ENCODE measurements at places on chromosomes 2 and 18. TPM values are rescaled to one million over a fixed set of nuclear protein-coding genes. Genes with fewer than 3 reads are reported as not detected.

DNA sequence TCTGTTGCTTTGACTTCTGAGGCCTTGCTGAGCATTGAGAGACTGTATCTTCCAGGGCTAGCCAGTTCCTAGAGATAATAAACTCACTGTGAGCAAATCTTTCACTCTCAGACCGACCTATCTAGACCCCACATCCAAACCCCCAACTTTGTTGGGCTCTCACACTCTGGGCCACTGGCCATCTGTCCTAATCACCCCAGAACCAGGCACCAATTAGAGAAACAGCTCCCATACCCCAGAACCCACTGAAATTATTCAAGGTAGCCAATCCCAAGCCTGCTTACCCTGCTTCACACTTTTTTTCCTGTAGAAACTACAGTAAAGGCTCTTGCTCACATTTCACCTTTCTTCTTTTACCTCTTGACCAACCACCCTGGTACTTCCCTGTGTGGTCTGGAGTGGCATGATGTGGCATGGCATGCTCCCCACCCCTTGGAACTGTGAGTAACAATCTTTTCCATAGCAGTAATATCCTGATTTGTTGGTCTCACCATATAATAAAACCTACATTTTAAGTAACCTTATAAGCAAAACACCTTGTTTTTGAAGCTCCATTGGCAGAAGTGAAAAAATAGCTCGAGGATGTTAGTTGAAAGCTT lies 55.2 kb downstream of the ANKRD12 start:
- DNase-seq = no peak

DNA sequence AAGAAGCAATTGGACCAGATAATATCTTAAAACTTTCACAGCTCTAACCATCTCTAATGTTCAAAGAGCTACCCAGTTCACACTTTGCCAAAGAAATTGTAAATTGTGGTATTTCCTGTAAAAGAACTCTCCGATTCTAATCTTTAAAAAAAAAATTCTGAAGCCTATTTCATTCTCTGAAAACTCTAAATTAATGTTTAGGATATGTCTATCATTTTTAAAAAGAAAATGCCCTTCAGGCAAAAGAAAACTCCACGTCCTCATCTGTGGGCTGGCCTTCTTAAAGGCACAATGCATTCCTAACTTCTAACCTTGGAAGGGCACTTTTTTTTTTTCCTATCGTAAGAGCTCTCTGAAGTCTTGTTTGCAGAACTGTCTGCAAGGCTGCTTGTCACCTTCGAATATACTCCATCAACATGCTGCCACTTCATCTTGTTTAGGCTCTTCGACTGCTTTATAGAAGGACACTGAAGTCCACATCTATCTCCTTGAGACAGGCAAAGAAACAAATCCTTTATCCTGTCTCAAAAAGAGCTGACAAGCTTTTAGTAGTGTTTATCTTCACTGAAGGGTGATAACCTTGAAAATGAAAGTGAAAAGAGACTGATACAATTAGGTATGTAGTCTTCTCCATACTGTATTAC lies 124.3 kb upstream of the SLC39A10 start:
- no peak for DNase-seq

- DNase-seq = peak; percentile 2
These were observed 1.2 kb downstream of the ZFP36L2 start for GRCh38 chr2:43225093-43225787.

GRCh38 chr18:3015204-3015592 lies 2.3 kb upstream of the LPIN2 start:
- no peak for DNase-seq

- no peak for DNase-seq
These were observed 289.9 kb upstream of the RBMS1 start for GRCh38 chr2:160783474-160783873.

GRCh38 chr2:167844714-167845530 lies 402.5 kb downstream of the STK39 start:
- DNase-seq = no peak

- DNase-seq = no peak
These were observed 600.9 kb downstream of the PLCL1 start for GRCh38 chr2:198405311-198405710.

DNA sequence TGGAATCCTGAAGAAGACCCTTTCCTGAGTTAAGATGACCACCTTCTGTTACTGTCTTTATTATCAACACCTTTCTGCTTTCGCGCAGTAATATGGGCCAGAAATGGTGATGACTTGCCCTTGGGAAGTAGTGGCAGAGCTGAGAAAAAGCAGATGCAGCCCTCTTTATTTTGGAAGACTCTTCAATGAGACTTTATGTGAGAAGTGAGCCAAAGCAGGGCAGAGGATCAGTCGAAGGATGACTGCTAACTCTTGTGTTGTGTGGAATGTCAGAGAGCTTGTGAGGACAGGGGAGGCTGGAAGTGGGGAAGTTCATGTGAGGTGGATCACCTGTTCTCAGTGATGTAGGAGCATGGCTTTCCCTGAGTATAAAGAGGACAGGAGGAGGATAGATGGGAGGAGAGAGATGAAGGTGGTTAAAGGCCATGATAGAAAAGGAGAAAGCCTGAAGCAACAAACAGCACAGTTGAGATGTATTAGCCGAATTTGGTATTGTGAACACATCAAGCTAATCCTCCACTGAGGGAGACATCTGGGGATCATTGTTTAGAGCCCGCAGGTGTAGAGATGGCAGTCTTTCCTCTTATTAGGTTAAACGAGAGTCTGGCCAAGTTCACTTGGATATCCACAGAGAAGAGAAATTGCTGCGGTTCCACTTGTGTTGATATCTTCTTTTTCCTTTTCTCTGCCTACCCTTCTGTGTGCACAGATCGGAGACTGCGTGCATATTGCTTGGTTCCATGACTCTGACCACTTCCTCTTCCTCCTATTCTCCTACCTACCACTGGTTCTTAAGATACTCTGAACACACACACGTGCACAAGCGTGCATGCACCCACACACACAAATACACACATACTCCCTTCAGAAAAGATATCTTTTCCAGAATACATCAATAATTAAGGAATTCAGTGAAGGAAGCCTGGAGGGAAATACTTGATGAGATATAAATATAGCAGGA lies 67.4 kb downstream of the SLC9A2 start:
- DNase-seq = no peak

- no peak for DNase-seq
These were observed 152.9 kb downstream of the LPIN1 start for GRCh38 chr2:11899264-11899818.

DNA sequence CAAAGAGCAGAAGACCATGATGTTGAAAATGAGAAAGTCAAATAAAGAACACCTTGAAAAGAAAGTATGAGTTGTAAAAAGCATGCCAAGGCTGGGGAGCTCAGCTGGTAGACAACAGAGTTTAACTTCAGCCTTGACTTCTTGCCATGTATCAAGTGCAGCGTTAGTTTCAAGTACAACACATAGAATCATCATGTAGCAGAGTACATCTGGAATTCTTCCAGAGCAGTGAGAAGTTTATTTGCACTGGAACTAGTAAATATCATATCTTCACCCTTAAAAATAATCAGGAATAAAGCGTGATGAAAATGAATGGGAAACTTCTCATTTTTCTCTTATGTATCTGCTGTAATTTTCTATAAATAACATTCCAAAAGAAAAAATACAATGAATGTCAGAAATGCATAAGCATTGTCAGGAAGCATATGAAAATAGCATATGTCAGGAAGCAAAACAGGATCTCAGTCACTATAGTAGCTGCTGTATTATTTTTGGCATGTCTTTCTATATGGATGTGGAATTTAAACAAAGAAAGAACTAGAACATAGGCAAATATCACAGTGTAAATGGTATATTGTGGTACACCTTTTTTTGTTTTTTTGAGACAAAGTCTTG lies 10.1 kb upstream of the SULT1C4 start:
- no peak for DNase-seq

DNA sequence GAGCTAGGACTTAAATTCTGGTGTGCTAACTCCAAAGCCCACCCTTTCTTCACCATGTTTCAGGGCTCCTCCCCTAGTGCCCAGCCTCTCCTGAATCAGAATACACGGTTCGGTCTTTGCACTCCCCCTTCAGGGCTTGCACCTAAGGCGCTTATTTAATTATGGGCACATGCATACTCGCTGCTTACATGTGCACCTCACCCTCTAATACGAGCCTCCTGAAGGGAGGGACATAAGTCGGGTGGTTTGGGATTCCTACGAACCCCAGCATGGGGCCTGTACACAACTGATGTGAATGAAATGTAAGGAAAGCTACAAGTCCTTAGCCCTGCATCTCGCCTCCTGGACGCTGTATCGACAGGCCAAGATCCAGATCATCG lies 435 bp downstream of the IFT172 start:
- no peak for DNase-seq

DNA sequence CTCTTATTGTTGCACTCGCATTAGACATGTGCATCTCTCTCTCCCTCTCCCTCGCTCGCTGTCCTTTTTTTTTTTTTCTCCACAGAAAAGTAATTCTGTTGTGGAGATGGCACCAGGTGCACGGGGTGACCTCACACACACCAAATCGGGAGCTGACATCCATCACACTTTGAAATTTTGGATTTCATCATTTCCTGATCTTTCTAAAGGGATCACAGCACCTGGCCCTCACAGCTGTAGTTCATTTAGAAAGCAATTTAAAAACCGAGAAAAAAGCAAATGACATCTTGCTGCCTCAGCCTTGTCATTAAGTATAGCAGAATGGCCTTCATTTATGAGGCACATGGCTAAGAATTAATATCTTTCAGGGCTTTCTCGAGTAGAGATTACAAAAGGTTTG lies 717.2 kb downstream of the RNF144A start:
- no peak for DNase-seq

DNA sequence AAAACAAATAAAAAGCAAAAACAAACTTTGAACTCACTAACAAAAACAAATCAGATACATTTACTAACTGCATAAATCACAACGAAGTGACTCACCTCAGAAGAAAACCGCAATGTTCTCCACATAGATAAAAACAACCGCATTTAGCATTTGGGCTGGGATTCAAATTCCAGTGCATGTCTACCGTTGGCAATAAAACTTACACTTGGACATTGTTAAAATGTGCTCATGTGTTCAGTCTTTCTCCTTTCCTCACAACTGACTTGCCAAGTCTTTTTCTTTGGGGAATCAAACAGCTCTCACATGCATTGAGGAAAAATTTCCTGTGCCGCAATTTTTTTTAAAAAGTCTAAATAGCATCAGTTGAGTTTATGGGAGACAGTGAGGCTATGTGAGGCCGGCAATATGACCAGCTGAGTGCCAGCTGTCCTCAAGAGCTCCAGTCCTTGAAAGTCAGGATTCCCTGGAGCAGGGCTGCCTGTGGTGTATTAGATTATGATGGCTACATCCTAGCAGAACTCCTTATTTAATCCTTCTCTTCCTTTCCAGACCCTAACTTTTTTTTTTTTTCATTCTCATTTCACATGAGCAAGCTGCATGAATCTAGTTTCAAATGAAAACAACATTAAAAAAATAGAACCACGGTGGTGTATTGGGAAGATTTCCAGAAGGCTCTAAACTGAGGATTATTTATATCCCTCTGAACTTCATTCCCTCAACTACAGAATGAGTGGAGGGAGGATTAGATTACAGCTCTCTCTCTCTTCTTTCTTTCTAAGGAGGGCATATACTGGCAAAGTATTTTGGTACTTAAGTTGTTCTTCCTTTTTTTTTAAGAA lies 70.2 kb upstream of the MEIS1 start:
- no peak for DNase-seq

GRCh38 chr18:3111523-3112240 lies 98.7 kb upstream of the LPIN2 start:
- no peak for DNase-seq

DNA sequence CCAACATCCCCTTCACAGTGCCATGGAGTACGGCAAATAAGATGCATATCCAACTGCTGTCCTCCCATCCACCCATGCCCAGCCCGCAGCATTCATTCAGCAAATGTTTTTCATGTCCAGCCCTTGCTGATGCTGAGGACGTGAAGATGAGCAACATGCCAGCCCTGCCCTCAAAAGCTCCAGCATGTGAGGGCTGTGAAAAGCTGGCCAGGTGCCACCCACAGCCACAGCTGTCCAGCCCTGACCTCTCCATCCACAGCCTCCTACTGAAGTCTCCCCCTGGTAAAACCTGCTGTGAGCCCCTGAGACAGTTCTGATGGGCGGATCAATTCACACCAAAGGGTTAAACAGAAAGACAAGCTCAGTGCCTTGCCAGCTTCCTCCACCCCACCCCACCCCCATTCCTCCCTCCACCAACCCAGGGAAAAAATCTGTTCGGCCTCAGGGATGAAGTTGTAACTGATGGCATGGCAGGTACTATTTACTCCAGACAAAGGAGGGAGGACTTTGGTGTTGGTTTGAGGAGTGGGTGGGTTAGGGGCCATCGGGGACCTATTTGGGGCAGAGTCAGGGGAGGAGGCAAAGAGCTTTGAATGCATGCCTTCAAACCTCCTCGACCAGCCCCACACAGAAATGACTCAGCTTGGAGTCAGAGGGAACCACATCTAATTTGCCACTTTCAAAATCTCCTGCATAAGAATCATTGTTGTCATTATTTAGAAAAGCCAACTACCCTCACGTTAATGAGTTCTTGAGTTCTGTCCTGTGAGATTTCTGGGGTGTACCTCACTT lies 4.3 kb downstream of the ZBTB7C start:
- no peak for DNase-seq

- no peak for DNase-seq
These were observed 451.9 kb upstream of the ZEB2 start for GRCh38 chr2:144971786-144972335.

GRCh38 chr2:120229341-120229740 lies 6.1 kb upstream of the TMEM185B start:
- DNase-seq = no peak

DNA sequence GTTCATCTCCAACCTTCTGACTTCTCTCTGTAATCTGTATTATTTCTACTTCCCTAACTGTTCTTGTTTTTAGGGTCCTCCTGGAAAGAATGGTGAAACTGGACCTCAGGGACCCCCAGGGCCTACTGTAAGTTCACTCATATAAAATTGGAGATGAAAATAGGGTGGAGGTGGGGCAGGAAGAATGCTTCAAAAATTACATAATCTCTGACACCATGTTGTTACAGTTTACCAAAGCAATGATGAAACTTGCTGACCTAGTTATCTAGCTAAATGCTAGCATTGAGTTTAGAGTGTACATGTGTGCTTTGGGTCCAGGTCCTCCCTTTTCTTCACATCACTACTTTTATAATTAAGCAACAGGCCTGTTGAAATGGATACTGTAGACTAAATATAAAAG lies 23.1 kb downstream of the COL3A1 start:
- DNase-seq = no peak

Gene ANKRD53
- total RNA-seq = 1.8 TPM

Gene TXNDC2
- total RNA-seq = not detected

Gene PNKD
- 24.6 TPM for total RNA-seq

Gene KATNAL2
- 4.4 TPM for total RNA-seq

Gene FOXD4L1
- not detected for total RNA-seq

Gene LYPD1
- 0.79 TPM for total RNA-seq

Gene IL36A
- not detected for total RNA-seq

Gene CNGA3
- total RNA-seq = 0.85 TPM

Gene MYO1B
- 138 TPM for total RNA-seq

Gene PLEK
- total RNA-seq = 12.4 TPM

Gene RGPD8
- total RNA-seq = 55.9 TPM

Gene EMILIN1
- total RNA-seq = 122 TPM

Gene RUFY4
- not detected for total RNA-seq

Gene CCDC178
- 3.1 TPM for total RNA-seq

Gene PAX3
- 3.3 TPM for total RNA-seq

All from urinary bladder (tissue), 4 donors.